ENCODE measurements at places on chromosomes 6 and 20.
A peak's percentile ranks its signal among the peaks of the same experiment; 100 is the strongest.

DNA sequence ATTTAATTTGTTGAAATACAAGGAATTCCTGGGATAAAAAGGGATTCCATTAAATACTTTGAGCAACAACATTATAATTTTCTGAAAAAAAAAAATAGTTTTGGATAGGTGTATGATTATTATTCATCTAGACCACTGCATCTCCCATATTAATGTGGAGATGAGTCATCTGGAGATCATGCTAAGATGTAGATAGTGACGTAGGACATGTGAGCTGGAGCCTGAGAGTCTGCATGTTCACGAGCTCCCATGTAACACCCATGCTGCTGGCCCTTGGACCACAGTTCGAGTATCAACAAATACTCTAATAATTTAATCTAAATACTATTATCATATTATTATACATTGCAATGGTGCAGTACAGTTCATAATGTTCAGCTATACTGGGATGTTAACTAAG, 91.6 kb downstream of the EPM2A start:
- no peak for DNase-seq

- DNase-seq = peak; percentile 96
Observed at GRCh38 chr6:27873021-27873940, 38.9 kb downstream of the OR2B2 start.

DNA sequence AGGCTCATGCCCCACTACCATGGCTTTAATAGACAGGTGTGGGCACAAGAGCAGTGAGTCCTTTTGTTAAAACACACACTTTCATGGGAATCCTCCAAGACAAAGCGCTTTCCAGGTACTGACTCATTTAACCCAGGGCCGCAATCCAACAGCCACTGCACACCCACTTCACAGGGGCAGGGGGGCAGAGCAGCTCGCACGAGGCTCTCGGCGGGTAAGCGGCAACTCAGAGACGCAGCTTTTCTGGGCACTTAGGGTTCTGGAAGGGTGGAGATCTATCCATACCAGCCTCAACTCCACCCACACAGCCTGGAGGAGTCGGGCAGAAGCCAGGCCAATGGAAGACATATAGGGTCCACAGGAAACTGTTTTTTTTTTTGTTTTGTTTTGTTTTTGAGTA, 28.6 kb downstream of the PSMG4 start:
- no peak for DNase-seq

- DNase-seq = no peak
Observed at GRCh38 chr6:137978252-137978896, 111.3 kb downstream of the TNFAIP3 start.

DNA sequence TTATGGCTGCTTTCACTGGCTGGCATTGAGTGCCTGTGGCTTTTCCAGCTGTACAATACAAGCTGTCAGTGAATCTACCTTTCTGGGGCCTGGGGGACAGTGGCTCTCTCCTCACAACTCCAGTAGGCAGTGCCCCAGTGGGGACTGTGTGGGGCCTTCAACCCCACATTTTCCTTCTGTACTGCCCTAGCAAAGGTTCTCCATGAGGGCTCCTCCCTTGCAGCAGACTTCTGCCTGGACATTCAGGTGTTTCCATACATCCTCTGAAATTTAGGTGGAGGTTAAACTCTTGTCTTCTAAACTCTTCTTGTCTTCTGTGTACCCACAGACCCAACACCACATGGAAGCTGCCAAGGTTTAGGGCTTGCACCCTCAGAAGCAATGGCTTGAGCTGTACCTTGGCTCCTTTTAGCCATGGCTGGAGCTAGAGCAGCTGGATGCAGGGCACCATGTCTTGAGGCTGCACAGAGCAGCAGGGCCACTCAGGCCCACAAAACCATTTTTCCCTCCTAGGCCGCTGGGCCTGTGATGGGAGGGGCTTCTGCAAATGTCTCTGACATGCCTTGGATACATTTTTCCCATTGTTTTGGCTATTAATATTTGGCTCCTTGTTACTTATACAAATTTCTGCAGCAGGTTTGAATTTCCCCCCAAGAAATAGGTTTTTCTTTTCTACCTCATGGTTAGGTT, 9.6 kb downstream of the PEX7 start:
- DNase-seq = no peak

GRCh38 chr6:141464490-141464889, 668.2 kb upstream of the GJE1 start:
- DNase-seq = peak; percentile 56

- peak; percentile 35 for DNase-seq
Observed at GRCh38 chr20:59429396-59429795, 129.0 kb downstream of the EDN3 start.

DNA sequence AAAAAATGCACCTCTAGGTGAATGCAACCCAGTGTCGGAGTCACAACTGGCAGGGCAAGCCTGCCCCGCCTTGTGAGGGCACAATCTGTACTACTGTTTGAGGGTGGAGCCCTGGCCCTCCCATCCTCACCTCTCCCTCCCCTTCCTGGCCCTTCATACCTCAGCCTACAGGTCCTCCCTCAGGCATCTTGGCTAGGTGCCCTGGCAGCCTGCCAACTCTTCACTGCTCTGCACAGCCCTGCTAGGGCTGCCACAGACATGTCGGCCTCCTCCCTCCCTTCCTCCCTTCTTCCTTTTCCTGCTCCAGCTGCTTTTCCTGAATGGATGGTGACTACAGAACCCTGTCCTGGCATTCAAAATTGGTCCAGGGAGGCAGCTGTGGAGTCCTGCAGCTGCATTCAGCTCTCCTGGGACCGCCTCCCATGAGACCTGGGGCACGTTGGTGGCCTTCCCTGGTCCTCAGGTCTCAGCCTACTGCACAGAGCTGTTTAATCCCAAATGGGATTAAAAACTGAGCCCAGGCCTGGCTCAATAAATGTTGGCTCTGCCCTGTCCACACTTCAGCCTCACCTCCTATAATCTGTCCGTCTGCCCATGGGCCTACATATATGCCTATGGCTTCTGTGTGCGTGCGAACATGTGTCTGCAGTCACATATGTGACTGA, 52.7 kb downstream of the CDH22 start:
- DNase-seq = no peak

- DNase-seq = no peak
Observed at GRCh38 chr6:157562997-157563396, 182.0 kb downstream of the ZDHHC14 start.

DNA sequence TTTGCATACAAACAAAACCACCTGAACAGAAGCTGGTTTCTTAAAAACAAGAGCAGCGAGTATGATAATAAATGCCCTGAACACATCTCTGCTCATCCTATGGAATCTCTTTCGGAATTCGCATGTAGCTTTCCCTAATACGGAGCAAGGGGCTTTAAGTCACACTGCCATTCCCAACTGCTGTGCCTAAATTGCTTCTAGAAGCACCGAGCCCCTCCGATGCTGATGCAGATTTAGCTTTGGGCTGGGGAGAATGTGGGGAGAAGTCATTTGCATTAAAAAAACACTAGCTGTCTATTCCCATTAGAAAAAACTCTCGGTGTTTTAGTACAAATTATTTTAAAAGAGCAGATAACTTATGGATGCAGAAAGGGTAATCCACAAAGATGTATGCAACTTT, 76.9 kb downstream of the CD83 start:
- DNase-seq = no peak

- DNase-seq = no peak
Observed at GRCh38 chr6:155132617-155133016, 131.2 kb upstream of the CLDN20 start.

DNA sequence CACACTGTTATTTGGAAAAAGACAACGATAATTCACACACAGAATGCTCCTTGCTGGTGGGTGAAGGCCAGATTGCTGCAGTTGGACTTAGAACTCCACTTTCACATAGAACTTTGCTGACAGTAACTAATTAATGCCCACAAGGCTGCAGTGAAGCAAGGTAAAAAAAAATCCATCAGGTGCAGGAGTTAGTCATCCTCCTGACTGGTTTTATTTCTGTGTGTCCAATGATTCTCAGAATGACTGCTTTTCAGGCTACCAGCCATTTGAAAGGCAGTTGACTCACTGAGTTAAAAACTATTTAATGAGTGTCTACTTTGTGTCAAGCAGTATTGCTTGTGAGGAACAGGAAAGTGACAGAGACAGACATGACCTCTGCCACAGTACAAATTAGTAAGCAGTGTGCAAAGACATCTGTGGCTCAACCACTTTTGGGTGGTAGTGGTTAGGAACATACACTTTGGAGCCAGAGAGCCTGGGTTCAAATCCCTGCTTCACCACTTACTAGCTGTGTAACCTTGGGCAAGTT, 41.9 kb downstream of the ELOVL5 start:
- DNase-seq = peak; percentile 59

- no peak for DNase-seq
Observed at GRCh38 chr6:160082627-160083026, 39.0 kb upstream of the SLC22A1 start.

GRCh38 chr6:161233986-161234661, 39.7 kb downstream of the AGPAT4 start:
- DNase-seq = peak; percentile 97

- no peak for DNase-seq
Observed at GRCh38 chr6:91137286-91137685, 550.4 kb upstream of the MAP3K7 start.

DNA sequence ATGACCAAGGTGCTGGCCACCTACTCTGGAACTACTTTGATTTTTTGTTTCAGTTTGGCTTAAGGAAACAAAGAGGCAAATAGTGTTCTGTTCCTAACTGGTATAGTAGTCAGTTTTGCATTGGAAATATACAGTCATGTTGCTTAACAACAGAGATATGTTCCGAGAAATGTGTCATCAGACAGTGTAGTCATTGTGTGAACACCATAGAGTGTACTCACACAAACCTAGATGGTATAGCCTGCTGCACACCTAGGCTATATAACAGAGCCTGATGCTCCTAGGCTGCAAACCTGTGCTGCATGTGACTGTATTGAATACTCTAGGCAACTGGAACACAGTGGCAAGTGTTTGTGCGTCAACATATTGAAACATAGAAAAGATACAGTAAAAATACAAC, 80.4 kb downstream of the ARID1B start:
- DNase-seq = no peak

GRCh38 chr6:110328259-110328658, 29.9 kb downstream of the METTL24 start:
- DNase-seq = no peak

GRCh38 chr6:76220805-76221204, 148.3 kb upstream of the IMPG1 start:
- no peak for DNase-seq

DNA sequence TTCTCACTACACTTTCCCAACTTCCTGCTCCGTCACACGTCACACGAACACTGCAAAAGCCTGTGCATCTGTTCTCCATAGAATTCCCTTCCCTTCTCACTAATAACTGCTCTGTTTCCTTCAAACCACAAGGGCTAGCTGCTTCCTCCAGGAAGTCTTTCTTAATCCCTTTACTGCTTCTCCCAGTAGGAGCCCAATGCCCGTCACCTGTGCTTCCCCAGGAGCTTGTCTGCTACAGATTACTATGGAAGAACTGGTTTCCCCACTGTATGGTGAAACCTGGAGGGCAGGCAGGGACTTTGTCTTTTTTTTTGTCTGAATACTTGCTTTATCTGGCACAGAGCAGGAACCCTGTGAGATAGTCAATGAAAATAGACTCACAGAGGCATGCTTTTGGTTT, 444.7 kb upstream of the MAP3K7 start:
- no peak for DNase-seq

- peak; percentile 53 for DNase-seq
Observed at GRCh38 chr20:50003253-50003656, 20.5 kb downstream of the SNAI1 start.

DNA sequence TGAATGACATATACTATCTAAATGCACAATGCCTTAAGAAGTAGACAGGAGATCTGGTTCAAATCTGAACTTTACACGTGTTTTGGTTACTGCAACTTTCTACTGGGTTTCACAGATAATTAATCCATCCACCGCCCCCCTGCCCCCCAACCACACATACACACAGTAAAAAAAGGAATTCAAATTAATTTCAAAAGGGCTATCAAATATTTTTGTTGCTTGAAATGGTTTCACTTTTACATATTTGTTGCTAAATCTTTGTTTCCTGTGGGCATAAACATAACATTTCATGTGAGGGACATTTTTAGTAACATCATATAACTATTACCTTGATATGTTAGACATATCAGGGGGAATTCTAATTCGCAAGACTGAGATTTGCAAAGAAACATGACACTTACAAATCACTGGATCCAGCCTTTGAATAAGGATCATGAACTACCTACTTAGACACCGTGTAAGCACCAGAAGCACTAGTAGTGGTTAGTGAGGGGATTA, 7.5 kb downstream of the NEDD9 start:
- no peak for DNase-seq

DNA sequence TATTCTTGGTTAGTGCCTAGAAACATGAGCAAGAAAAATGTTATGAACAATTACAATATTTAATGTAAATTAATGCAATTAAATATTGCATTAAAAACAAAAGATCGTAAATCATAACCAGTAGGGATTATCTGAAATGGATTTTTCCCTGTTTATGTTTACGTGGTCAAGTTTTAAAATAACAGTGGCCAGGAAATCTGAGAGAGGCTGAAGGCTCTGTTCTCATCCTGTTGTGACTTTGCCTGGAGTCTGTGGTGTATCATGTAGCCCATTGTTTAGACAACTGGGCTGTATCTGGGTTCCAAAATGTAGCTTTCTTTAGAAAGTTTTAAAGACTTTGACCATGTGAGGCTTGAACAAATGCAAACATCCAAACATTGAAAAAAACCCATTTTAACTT, 2.4 kb downstream of the MYO6 start:
- DNase-seq = peak; percentile 13

GRCh38 chr20:36672991-36673390, 27.0 kb upstream of the SLA2 start:
- no peak for DNase-seq

DNA sequence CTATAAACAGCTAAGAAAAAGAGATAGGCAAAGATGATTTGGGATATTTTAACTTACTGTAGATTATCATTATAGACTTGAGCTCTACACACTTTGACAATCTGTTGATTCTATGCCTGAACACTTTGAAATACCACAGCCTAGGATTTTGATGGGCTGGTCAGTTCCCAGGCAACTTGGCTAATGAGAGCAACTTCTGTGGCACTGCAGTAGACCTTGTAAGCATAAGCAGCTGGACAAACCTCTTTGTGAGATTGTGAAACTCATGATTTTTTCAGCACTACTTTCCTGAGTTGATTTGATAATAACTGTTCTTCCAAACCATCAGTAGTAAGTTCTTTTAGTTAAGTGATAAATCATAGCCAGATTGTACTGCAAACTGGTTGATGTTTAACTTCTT, 27.1 kb upstream of the ELOVL5 start:
- DNase-seq = no peak

GRCh38 chr20:906001-906520, 10.1 kb downstream of the ANGPT4 start:
- DNase-seq = no peak

GRCh38 chr6:125656287-125656870, 93.1 kb upstream of the HEY2 start:
- DNase-seq = no peak

Data from RPMI7951 (cell line).